SK-N-SH (cell line): ENCODE measurements at places on chromosomes 7 and 10.

- peaks cover 4% of the 10 kb centered on the region; the same call in 1 of the 2 replicates for H3K36me3 ChIP-seq
- H3K4me3 ChIP-seq = no peak overlapping the region
- no peak for DNase-seq
- no peak overlapping the region for H3K27ac ChIP-seq
These were observed 11.8 kb upstream of the TNRC18 start for GRCh38 chr7:5435291-5436002.

DNA sequence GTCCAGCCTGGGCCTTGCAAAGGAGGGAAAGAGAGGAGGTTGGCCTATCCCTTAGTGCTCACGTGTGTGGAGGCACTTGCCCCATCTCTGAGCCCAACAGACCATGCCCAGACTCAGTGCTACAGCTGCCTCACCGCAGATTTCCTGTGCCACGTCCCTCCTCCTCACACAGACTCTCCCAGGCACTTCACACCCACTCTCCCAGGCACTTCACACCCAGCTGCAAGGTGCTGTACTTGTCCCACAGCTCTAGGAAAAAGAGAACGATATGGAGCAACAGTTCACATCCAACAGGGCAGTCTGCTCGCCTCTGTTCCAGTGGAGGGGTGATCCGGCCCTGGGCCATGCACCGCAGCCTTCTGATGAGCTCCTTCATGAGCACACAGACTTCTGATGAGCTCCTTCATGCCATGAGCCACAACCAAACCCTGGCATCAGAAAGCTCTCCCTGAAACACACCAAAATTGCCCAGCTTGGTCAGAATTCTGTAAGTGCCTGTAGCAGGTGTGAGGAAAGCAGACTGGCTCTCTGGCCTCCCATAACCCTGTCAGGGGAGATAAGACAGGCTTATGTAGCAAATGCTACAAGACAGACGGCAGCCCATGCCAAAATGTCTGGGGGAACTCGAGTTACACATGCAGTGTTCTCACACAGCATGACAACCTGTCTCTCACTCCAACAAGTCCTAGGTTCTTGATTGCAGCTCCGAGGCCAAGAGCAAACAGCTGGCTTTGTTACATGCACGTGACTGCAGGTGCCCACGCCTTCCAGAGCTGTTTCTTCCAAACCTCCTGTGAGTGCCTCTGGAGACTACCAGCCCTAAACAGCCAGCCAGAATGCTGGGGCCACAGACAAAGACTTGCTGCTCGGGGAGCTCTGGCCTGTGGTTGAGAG is 348.5 kb downstream of the GRID1 start:
- no peak overlapping the region for H3K27ac ChIP-seq
- no peak for DNase-seq
- H3K4me1 ChIP-seq = peaks cover 7% of the 10 kb centered on the region; the same call in 1 of the 2 replicates
- H3K4me3 ChIP-seq = no peak overlapping the region

DNA sequence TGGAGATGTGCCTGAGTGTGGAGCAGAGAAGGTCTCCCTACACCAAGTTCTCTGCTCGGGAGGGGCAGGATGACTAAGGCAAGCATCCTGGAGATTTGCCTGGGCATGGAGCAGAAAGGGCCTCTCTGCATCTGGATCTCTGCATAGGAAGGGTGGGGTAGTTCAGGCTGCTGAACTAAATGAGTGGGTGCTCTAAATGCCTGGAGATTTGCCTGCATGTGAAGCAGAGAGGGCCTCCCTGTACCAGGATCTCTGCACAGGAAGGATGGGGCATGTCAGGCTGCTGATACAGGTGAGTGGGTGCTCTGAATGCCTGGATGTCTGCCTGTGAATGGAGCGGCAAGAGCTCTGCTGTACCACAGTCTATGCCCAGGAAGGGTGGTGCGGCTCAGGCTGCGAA is 680.7 kb downstream of the SUGCT start:
- no peak overlapping the region; the same call in 1 of the 2 replicates for H3K27ac ChIP-seq
- H3K36me3 ChIP-seq = peaks cover 19% of the 10 kb centered on the region
- H3K4me3 ChIP-seq = no peak overlapping the region
- no peak for DNase-seq
- no peaks in the 10 kb centered on the region for H3K27me3 ChIP-seq

DNA sequence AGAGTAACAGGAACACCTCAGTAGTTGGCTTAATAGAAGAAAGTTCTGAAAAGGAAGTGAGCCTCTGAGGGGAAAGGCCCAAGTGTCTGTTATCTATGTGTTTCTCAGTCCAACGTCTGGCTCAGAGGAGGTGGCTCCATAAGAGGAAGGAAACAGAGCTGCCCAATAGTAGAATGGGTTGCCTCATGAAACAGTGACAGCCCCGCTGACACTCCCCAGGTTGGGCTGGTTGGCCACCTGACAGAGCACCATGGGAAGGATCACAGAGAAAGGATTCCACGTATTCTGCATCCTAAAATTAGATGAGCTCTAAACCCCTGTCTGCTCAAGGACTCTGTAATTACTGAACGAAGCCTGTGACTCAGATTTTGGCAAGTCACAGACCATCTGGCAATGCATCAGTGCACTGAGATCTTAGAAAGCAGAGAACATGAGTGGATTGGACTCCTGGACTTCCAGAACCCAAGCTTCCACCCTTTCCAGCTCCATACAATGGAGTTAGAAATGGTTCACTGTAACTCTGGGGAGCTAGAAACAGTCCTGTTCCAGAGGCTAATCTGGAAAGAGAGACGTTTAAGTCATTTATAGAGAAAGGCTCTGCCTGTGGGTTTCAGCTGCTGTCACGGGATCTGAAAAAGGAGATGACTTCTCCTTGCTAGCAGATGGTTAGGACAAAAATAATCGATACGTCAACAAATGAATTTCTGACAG is 2.9 kb downstream of the PKD2L1 start:
- no peaks in the 10 kb centered on the region for H3K36me3 ChIP-seq
- peaks cover 39% of the 10 kb centered on the region for H3K27me3 ChIP-seq
- no peak overlapping the region for H3K4me3 ChIP-seq
- H3K4me1 ChIP-seq = no peaks in the 10 kb centered on the region
- no peak for DNase-seq

DNA sequence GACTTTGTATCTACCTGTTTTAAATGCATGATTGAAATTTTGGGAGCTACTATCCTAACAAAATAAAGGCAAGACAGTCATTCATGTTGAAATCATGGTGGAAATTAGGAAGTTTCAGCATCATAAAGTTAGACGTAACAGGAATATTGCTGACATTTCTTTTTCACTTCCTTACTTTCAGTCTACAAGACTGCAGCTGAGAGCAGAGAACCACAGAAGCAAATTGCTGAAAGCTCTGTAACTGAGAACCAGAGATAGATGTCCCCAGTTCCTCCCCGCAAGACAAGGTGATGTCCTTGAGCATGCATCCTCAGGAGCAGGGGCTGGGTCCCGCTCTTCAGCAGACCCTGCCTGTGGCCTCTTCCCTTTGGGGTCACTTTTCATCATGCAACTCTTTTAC is 466.3 kb upstream of the POM121L12 start:
- no peaks in the 10 kb centered on the region for H3K36me3 ChIP-seq
- no peak for DNase-seq
- no peaks in the 10 kb centered on the region for H3K4me1 ChIP-seq
- no peak overlapping the region for H3K4me3 ChIP-seq
- H3K27ac ChIP-seq = no peak overlapping the region

- peak overlapping the region; percentile 96 for H3K27ac ChIP-seq
- H3K4me3 ChIP-seq = peak overlapping the region; percentile 89
- no peaks in the 10 kb centered on the region for H3K36me3 ChIP-seq
- no peaks in the 10 kb centered on the region for H3K27me3 ChIP-seq
These were observed 434 bp downstream of the STAMBPL1 start for GRCh38 chr10:88880282-88881076.

- H3K4me3 ChIP-seq = no peak overlapping the region
- no peaks in the 10 kb centered on the region for H3K36me3 ChIP-seq
- DNase-seq = peak; percentile 88
- H3K4me1 ChIP-seq = no peaks in the 10 kb centered on the region; the same call in 1 of the 2 replicates
These were observed 60.6 kb upstream of the TRIM8 start for GRCh38 chr10:102583435-102584417.

DNA sequence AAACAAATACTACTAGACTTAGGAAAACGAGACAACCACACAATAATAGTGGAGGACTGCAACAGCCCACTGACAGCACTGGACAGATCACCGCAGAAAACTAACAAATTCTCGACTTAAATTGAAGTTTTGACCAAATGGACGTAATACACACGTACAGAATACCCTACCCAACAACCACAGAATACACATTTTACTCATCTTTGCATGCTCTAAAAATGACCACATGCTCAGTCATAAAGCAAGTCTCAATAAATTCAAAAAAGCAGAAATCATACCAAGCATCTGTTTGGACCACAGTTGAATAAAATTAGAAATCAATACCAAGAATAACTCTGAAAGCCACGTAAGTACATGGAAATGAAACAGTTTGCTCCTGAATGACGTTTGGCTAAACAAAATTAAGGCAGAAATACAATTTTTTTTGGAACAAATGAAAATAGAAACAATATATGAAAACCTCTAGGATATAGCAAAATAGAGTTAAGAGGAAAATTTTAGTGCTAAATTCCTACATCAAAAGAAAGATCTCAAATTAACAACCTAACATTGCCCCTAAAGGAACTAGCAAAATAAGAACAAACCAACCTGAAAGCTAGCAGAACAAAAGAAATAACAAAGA is 30.6 kb downstream of the MAPK8 start:
- no peak for DNase-seq
- H3K4me1 ChIP-seq = no peaks in the 10 kb centered on the region; the same call in 1 of the 2 replicates
- H3K27ac ChIP-seq = no peak overlapping the region
- no peaks in the 10 kb centered on the region for H3K27me3 ChIP-seq
- H3K36me3 ChIP-seq = peaks cover 14% of the 10 kb centered on the region

- H3K4me3 ChIP-seq = no peak overlapping the region
- DNase-seq = no peak
- no peaks in the 10 kb centered on the region for H3K27me3 ChIP-seq
- H3K4me1 ChIP-seq = peaks cover 21% of the 10 kb centered on the region
- H3K27ac ChIP-seq = no peak overlapping the region; the same call in 1 of the 2 replicates
- no peaks in the 10 kb centered on the region for H3K36me3 ChIP-seq
These were observed 90.0 kb downstream of the PFKFB3 start for GRCh38 chr10:6292741-6293151.

DNA sequence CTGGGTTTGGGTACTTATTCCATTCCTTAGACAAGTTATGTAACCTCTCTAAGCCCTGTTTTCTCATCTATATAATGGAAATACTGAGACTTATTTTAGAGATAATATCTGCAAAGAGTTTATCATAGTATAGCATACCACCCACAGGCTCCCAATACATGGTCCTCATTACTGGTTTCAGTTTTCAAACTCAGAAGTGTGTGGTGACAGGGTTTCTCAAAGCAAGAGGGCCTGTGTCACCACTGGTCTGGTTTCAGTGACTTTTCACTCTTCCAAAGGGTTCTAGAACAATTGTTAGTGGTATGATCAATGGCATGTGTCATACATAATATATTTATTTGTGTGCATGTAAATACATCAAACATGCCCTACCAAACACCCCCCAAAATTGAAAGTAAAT is 89.2 kb upstream of the BMPER start:
- no peaks in the 10 kb centered on the region for H3K36me3 ChIP-seq
- no peaks in the 10 kb centered on the region for H3K4me1 ChIP-seq
- no peak overlapping the region for H3K4me3 ChIP-seq

- no peak overlapping the region for H3K4me3 ChIP-seq
- H3K27me3 ChIP-seq = no peaks in the 10 kb centered on the region
- H3K27ac ChIP-seq = no peak overlapping the region
These were observed 576.7 kb downstream of the KCNMA1 start for GRCh38 chr10:77060913-77061312.

DNA sequence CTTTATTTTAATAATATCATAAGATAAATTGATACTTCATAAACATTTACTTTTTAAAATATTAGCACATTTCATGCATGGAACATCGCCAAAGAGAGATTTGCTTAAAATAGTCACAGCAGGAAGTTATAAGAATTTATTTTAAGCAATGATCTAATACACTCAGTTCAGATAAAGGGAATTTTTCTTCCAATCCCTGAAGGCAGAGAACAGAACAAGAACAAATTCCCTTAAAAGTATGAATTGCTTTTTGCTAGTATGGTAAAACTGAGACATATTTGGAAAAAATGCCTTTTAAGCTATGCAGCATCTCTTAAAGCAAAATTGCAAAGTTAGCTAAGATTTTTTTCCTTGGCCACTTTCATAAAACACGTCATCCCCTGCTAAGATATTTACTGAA is 91.0 kb downstream of the SEMA3D start:
- peaks cover 4% of the 10 kb centered on the region for H3K36me3 ChIP-seq
- DNase-seq = no peak
- no peak overlapping the region for H3K4me3 ChIP-seq
- H3K27ac ChIP-seq = no peak overlapping the region
- no peaks in the 10 kb centered on the region for H3K27me3 ChIP-seq

DNA sequence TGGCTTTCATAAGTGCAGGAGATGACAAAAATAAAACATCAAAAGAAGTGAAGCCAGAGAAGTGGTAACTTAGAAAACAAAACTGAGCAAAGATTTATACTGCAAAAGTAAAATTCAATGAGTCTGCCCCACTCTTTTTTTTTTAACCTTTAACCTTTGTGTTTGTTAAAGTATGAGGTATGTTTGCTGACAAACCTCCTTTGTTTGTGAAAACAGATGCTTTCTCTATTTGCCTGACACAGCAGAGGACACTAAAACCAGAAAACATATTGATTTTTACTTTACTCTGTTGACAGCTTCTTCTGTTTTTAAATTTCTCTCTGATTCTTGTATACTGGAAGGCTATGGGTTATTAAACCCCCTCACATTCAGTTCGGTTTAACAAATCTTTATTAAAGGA is 57.6 kb downstream of the SGMS1 start:
- no peaks in the 10 kb centered on the region for H3K36me3 ChIP-seq
- no peak overlapping the region for H3K27ac ChIP-seq
- H3K4me3 ChIP-seq = no peak overlapping the region

DNA sequence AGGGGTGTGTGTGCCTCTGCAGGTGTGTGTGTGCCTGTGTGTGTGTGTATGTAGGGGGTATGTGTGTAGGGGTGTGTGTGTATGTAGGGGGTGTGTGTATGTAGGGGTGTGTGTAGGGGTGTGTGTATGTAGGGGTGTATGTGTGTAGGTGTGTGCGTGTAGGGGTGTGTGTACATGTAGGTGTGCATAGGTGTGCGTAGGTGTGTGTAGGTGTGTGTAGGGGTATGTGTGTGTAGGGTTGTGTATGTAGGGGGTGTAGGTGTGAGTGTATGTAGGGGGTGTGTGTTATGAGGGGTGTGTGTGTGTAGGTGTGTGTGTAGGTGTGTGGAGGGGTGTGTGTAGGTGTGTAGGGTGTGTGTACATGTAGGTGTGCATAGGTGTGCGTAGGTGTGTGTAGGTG is 48.6 kb upstream of the PSMG3 start:
- peaks cover 13% of the 10 kb centered on the region; the same call in 1 of the 2 replicates for H3K27me3 ChIP-seq
- H3K4me3 ChIP-seq = no peak overlapping the region
- no peaks in the 10 kb centered on the region for H3K36me3 ChIP-seq

DNA sequence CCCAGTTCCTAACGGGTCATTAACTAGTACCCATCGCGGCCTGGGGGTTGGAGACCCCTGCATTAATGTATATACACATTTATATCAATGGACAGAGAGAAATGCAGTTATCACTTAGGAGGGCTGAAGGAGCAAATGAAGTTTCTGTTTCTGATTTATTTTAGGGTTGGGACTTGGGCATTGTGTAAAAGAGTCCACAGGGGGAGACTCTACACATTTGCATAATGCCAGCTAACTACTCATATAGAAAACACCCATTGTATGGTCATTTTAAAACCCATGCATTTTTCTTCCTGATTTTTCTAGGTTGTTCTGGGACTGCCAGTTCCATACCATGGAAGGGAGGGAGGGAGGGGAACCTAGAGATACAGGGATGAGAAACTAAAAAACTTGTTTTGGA is 23.5 kb downstream of the BCCIP start:
- H3K27ac ChIP-seq = no peak overlapping the region
- no peaks in the 10 kb centered on the region for H3K27me3 ChIP-seq
- peaks cover 34% of the 10 kb centered on the region for H3K36me3 ChIP-seq
- no peak overlapping the region for H3K4me3 ChIP-seq
- DNase-seq = no peak
